EH (cell line): ENCODE measurements at places on chromosomes 7 and 10.

- peak; percentile 46 for DNase-seq
Measured at GRCh38 chr10:113139699-113140098, 189.7 kb downstream of the TCF7L2 start.

DNA sequence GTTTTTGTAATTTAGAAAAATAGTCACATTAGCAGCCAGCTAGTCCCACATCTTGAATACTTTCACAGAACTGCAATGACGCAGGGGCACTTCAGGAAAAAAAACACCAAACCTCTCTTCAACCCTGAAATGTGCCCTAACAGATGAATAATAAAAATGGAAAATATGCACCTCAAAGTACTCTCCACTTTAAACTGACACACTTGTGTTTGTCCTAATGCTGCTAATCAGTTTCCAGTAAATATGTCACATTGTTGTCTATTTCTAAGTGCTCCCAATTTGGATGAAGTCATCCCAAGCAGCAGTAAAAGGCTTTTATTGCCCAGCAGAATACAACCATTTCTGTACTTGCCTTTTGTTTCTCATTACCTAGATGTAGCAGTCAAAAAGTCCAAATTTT lies 86.7 kb downstream of the PARD3 start:
- DNase-seq: no peak

- DNase-seq: no peak
Measured at GRCh38 chr7:91717681-91718470, 162.6 kb downstream of the MTERF1 start.

- DNase-seq: no peak
Measured at GRCh38 chr7:35267411-35267810, 13.5 kb upstream of the TBX20 start.

GRCh38 chr10:49396666-49396999 lies 744 bp upstream of the DRGX start:
- no peak for DNase-seq
